Activated CD8-positive, alpha-beta memory T cell treated with anti-CD3 and anti-CD28 coated beads for 4 hours (primary cell): ENCODE measurements at places on chromosomes 3 and 15.

- DNase-seq = no peak
These were observed 3.4 kb downstream of the TMEM212 start for GRCh38 chr3:171846597-171846996.

DNA sequence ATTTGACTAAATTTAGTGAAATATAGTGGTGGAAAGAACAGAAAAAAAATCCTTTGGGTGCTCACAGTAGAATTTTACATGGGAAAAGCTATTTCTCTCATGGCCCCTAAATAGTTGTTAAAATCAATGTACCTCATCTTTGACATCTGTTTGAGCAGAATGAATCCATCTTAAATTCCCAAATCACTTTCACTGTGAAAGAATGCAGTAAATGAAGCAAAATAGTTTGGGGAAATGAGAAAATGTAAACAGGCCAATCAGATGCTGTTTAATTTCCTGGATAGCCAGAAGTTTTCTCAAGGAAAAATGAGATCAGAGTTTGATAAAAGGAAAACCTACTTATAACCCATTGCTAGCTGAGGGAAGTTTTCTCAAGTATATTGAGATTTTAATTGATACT is 406.9 kb downstream of the ROBO2 start:
- no peak for DNase-seq

DNA sequence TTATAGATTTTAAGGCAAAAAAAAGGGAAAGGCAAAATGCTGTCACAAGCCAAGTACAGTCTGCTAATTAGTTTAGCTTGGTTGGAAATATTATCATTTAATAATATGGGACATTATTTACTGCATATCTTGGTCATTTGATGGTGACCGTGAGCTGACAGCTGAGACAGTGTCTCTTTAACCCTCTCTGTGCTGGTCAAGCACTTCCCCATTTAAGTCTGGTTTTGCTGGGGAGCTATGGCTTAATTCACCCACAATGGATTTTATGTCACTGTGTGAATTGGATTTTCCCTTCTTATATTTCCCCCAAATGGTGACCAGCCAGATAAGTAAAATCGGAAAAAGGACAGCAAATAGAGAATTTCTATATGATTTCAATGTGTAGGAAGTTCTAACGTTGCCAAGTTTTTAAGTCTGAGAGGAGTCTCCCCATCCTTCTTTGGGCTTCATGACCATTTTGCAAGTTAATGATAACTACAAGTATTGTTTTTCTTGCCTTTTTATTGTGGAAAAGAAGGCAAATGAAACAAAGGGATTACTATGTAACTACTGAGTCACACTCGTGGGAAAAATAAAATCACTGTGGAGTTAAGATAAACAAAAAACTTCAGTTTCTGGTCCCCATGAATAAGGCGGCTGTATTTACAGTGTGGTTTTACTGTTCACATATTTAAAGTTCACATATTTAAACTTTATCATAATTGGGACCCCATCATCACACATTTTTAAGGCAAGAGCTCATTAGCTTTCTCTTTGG is 373.5 kb downstream of the NR2F2 start:
- DNase-seq = no peak

DNA sequence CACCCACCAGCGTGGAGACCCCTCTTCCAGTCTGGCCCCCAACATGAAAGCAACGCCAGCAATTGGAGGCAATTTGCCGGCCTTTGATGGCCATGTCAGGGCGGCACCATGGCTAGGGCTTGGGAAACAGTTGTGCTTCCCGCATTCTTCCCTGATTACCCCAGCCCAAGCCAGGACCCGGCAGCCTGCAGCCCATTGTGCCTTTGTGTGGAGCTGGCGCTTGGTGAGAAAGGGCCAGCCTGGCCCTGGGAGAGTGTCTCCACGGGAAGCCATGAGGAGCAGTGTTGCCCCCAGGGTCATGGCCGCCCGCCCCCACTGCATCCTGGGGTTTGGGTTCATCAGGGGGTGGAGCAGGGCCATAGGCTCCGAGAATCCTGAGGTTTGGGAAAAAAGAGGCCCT is 66.0 kb downstream of the DNAJB8 start:
- no peak for DNase-seq

- DNase-seq = no peak
These were observed 247.8 kb upstream of the ALCAM start for GRCh38 chr3:105118905-105119304.

DNA sequence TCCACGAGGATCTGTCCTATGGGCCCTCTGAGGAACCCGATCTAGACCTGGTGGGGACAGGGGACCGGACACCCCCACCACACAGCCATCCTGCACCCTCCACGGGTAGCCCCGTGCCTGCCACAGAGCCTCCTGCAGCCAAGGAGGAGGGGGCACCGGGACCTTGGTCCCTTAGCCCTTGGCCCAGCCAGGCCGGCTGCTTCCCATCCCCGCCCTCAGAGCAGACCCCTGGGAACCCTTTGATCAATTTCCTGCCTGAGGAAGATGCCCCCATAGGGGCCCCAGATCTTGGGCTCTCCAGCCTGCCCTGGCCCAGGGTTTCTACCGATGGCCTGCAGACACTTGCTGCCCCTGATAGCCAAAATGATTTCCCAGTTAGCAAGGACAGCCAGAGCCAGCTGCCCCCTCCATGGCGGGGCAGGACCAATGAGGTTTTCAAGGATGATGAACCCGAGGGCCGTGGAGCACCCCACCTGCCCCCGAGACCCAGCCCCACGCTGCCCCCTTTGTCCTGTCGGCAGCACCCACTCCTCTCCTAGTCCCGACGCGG is 91.5 kb downstream of the TBC1D2B start:
- DNase-seq = no peak

DNA sequence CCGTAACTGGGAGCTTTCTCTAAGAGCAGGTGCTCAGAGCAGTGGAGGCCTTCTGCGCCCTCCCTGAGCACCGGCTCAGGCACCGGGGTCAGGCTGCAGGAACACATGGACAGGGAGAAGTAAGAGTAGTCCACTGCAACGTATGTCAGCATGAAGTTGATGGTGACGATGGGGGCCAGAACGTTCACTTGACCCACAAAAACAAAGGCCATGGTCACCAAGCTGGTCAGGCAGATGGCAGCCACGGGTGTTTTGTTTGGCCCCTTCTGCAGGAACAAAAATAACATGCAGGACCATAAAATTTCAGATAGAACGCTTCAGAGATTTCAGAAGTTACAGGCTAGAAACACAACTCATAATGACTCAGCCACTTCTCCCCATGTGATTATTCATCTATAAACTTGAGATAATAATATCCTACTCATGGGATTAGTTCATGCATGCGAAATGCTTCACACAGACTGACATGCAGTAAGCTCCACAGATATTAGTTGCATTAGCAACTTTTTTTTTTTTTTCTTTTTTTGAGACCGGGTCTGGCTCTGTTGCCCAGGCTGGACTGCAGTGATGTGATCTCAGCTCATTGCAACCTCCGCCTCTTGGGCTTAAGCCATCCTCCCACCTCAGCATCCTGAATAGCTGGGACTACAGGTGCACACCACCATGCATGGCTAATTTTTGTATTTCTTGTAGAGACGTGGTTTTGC is 52.2 kb upstream of the HEG1 start:
- no peak for DNase-seq

- DNase-seq = no peak
These were observed 3.8 kb downstream of the GREM1 start for GRCh38 chr15:32721596-32721995.

DNA sequence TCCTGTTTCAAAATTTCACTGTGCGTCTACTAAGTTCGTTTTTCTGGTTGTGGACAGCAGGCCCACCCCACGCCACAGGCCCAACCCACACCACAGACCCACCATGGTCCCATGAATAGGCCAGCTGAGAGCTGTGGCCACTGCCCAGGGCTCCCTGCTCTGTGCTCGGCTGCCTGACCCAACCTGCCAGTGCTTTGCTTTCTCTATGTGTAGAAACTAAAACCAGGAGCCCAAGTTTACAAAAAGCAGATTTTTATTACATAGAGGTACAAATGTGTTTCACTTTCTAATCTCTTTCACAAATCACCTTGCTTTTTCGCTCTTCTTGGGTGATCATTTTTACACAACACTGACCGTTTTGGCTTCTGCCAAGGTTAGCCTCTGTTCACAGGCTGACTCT is 69.1 kb downstream of the HERC2 start:
- DNase-seq = no peak

DNA sequence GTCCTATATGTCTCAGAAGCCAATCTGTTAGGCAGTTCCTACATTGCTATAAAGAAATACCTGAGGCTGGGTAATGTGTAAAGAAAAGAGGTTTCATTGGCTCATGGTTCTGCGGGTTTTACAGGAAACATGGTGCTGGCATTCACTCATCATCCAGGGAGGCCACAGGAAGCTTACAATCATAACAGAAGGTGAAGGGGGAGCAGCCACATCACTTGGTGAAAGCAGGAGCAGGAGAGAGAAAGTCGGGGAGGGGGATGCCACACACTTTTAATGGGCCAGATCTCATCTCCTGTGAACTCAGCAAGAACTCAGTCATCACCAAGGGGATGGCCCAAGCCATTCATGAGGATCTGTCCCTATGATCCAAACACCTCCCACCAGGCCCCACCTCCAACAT is 9.1 kb downstream of the SLC49A4 start:
- no peak for DNase-seq

- DNase-seq = no peak
These were observed 51.2 kb upstream of the PHLDB2 start for GRCh38 chr3:111807826-111808225.

DNA sequence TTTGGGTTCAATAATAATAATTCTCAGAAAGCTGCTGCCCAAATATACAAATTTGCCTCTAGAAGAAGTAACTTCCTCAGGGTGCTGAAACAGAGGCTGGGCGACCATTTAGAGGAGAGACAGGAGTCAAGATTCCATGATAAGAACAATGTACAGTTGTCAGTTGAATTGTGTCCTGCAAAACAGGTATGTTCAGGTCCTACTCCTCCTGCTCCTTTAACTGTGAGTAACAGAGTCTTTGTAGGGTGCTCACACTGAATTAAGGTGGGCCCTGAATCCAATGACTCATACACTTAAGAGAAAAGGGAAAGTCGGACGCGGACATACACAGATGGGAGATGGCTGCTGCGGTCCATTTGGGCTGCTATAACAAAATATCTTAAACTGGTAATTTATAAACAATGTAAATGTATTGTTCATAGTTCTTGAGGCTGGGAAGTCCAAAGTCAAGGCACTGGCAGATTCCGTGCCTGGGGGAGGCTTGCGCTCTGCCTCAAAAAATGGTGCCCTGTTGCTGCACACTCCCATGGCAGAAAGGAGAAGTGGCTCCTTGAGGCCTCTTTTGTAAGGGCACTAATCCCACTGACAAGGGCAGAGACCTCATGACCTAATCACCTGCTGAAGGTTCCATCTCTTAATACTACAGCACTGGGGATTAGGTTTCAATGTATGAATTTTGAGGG is 55.1 kb downstream of the MB21D2 start:
- no peak for DNase-seq

- DNase-seq = no peak
These were observed 119.0 kb downstream of the GOLIM4 start for GRCh38 chr3:167976516-167977361.

DNA sequence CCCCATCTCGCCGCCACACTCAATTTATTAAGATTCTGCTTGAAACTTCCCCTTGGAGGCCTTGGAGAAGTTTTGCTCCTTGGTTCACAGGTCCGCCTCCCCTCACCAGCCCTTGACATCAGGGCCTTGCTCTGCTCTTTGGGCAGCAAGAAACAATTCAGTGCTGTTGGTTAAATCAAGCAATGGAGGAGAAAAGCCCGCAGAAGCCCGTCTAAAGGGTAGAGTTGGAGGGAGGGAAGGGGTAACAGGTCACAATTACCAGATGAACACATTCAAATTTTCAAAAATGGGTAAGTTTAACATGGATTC is 429 bp downstream of the PARP9 start:
- no peak for DNase-seq

- DNase-seq = no peak
These were observed 70.7 kb downstream of the ANXA2 start for GRCh38 chr15:60326824-60327654.

- no peak for DNase-seq
These were observed 95.6 kb downstream of the DMXL2 start for GRCh38 chr15:51526955-51527354.

DNA sequence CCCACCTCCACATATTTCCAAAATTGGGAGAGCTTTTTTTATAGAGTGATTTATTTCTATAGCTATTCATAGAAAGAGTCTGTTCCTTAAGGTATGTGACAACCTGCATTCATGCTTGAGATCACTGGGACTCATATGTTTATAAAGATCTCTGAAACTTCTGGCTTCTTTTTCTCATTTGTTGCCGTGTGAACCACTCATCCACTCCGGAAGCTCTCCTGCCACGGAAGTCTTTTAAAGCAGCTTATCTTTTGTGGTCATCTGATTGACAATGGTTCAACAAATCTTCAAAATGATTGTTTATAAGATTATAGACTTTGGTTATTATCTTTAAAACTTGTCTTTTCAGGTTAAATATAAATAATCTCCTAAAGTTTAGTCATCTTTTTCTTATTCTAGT is 260.5 kb downstream of the C3orf38 start:
- DNase-seq = no peak

DNA sequence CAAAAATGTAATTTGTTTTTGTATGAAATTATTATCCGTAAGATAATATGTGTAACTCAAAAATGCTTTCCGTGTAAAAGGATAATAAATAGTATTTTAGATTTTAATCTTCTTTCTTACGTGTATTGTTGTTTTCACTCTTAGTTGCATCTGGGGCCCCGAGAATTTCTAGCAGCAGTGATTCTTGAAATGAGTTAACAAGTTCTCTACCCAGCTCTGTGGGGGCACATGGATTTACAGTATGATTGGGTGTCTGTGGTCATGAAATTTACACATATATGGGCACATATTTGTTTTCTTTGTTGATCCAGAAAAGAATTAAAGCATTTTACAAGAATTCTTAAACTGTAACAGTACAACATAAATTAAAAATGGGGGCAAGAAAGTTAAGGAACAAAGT is 145.9 kb upstream of the LRRFIP2 start:
- no peak for DNase-seq

DNA sequence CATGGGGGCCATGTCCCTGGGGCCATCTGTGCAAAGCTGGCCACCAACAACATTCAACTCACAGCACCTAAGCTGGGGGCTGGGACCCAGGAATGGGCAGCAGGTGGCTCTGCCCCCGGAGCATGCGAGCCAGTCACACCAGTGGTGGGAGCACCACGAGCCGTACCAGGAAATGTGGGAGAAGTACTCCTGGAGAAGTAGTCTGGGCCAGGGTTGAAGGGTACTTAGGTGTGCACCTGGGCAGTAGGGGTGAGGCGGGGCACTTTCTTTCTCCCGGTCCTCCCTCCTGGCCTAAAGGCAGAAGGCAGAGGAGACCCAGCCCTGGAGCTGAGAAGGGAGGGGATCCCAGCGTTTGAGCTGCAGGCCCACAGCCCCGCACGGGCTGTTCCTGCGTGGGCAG is 94.2 kb downstream of the PLXNA1 start:
- DNase-seq = no peak

- DNase-seq = no peak
These were observed 196.2 kb downstream of the TUSC7 start for GRCh38 chr3:116905794-116906193.

GRCh38 chr15:85406916-85407315 is 26.5 kb downstream of the AKAP13 start:
- no peak for DNase-seq

DNA sequence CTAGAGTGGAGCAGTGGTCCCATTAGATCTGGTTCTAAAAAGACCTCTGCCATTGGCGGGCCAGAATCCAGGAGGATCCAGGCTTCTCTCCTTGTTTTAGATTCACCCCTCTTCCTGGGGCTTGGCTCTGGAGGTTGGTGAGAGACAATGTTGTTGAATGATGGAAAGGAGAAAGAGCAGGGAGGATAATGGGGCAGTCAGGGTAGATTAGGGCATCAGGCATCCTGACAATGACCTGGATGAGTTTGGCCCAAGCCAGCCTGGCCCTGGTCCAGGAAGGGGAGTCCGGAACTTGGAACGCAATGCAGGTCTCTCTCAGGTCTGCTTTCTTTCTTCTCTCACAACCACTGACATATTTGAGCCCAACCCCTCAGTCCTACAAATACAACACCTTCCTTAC is 260.1 kb upstream of the RASGRP1 start:
- DNase-seq = no peak
